ENCODE measurements at places on chromosomes 3 and 15.

DNA sequence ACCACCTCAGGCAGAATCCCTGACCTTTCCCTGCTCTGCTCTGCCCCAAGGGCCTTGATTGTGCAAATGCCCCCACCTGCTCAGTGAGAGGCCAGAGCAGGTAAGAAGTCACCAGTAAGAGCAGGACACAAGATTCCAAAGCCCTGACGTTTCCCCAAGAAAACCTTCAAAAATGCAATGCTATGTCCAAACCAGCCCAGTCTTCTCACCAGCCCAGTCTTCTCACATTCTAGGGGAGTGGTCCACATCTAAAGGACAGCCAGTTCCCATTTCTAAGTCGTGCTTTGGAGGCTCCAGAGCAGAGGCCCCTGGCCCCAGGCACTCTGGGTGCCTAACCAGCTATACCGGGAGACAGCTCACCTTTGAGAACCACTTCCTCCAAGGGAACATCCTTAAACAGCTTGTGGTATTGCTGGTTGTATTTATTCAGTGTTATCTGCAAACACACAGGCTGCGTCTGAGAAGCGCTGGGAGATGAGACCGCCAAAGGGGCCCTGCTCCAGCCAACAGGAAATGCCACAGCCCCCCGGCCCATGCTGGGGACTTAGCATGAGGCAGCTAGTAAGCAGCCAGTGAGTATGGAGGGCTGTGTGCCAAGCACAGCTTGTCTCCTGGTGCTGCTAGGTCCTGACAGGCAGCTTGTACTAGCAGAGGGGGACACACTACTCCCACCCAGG, 29.3 kb downstream of the GRAMD2A start:
- DNase-seq: no peak

GRCh38 chr3:41044523-41044922, 154.8 kb upstream of the CTNNB1 start:
- no peak for DNase-seq

GRCh38 chr3:9406856-9407626, 9.6 kb downstream of the SETD5 start:
- DNase-seq: no peak

DNA sequence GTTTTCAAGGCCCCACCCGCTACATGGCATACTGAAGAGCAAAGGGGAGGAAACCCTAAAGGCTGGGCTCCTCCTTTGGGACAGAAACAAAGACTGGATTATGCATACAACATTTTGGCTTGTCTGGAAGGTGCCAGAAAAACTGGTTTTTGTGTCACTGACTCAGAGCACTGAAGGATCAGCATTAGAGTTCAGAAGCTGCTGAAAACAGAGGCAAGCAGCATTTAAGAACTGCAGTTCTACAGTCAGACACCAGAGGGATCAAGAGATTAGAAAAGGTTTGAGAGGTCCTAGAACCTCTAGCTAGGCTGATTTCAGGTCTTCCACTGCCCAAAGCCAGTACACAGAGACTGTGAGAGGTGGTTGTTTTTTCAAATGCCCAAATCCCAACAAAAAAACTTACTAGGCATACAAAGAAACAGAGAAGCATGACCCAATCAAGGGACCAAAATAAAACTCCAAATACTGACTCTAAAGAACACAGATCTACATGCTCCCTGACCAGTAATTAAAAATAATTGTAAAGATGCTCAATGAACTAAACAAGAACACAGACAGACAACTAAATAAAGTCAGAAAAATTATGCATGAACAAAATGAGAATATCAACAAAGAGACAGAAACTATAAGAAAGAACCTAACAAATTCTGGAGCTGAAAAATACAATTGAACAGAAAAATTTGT, 91.2 kb downstream of the SENP2 start:
- DNase-seq: no peak

DNA sequence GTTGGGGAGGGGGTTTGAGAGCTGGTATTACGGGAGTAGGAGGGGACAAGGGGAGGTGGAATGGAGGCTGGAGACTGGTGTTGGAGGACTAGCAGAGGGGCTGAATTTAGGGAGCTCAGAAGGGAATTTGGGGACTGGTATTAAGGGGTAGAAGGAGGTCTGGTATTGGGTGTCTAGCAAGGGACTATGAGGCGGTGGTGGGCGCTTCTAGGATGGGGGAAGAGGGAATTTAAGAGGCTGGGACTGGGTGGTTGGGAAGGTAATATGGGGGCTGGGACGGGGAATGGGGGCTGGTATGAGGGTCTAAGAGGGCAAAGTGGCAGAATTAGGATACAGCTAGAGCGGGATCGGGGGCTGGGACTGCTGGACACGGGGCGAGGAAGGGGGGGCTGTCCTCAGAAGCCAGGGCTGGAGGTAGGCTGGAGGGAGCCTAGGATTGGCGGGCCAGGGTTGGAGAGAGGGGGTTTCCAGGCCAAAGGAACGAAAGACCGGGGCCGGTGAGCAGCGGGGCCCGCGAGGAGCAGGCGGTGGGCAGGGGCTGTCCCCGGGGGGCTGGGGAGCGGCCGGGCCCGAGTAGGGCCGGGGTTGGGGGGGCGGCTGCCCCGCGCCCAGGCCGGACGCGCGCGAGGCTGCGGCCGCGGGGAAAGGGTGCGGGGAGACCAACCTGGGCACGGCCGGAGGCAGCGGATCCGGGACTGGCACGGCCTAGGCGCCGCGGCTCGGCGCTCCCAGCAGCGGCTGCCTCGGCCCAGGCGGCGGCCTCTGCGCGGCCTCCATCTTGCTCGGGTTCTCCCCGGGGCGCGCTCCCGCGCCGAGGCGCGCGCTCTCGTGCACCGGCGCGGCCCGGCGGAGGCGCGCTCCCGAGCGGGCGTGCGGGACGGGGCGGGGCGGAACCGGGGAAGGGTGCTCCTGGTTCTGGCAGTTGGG, at the start of gene LHFPL4:
Gene LHFPL4, minus strand, starts transcription at position 802 of the 927 bp plus-strand sequence. CDS start 1,143 bp downstream, outside the sequence.
- DNase-seq: peak; percentile 0

DNA sequence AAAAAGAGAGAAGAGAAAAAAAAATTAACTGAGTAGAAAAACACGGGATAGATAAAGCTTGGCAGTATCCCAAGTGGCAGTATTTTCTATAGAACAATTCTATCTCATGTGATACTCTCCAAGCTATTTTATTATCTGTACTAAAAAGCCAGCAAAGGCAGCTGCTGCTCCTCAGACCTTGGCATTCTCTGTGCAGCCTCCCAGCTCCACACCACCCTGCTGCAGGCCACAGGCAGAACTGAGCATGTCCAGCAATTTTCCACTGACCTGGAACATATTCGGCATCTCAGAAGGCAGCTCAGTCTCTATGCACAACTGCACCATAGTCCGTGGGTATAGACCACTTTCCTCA, 1161.4 kb downstream of the IGSF11 start:
- no peak for DNase-seq

DNA sequence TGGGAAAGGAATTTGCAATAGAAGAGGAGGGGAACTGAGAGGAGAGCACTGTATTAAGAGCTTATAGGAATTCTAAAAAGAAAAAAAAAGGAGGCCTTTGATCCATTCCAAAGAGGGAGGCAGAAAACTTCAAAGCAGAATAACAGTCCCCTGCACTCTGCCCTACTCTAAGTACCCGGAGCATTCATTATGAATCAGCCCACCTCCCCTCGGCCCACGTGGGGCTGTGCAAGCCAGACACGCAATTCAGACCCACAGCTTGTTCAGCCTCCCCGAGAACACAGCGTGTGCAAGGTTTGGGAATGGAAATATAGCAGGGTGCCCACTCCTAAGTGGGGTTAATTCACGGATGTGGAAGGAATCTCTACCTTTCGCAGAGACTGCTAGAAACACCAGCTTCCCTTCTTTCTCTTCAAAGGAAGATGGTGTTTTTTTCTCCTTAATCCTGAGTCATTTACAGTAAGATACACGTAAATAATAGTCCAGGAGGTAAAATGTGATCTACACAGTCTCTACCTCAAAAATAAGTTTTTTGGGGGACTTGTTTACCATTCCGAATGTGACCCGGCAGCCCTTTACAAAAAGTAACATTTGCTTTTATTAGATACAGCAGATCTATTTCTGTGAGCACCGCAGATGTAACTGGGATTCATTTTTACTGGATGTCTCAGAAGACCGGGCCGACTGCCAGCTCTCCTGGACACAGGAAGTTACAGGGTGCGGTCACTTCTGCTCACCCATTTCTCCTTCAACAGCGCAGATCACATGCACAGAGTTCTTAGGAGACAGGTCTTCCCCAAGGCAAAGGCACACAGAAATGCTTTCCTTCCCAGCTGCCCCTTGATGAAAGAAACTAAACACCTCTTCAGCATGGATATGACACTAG, 768.5 kb upstream of the CFAP20DC start:
- no peak for DNase-seq

Measured in NCI-H1436 (cell line).